Mammary epithelial cell (primary cell): ENCODE measurements at places on chromosomes 12 and 14. TPM values are rescaled to one million over a fixed set of nuclear protein-coding genes. Genes with fewer than 3 reads are reported as not detected.

CFAP73 gene
- total RNA-seq: not detected in 2 replicates

RNFT2 gene
- total RNA-seq: 1.3 and 2.0 TPM in 2 replicates

HAL gene
- 0.31 and 0.51 TPM in 2 replicates for total RNA-seq

RDH16 gene
- not detected for total RNA-seq

C12orf50 gene
- not detected for total RNA-seq

BCL2L14 gene
- total RNA-seq: not detected
